Urinary bladder (tissue), 4 donors: ENCODE measurements at places on chromosomes 7 and 10. TPM values are rescaled to one million over a fixed set of nuclear protein-coding genes. Genes with fewer than 3 reads are reported as not detected.

DYNC1I1 gene
- 2.2 TPM for total RNA-seq

PVRIG gene
- total RNA-seq = 0.21 TPM

ACTR3C gene
- total RNA-seq = 6.5 TPM

CEP55 gene
- 23.6 TPM for total RNA-seq

CUZD1 gene
- 0.63 TPM for total RNA-seq

DRGX gene
- 0.26 TPM for total RNA-seq

OPALIN gene
- not detected for total RNA-seq

WASHC2C gene
- total RNA-seq = 41.7 TPM

PLCE1 gene
- 38.1 TPM for total RNA-seq

RET gene
- 2.7 TPM for total RNA-seq

STK32C gene
- 4.8 TPM for total RNA-seq

RSPH10B2 gene
- total RNA-seq = 0.53 TPM

DMBT1 gene
- total RNA-seq = 0.48 TPM

STK31 gene
- total RNA-seq = 0.90 TPM

CLCN1 gene
- 0.16 TPM for total RNA-seq

LBX1 gene
- total RNA-seq = not detected

C10orf62 gene
- not detected for total RNA-seq

NUTM2A gene
- 0.69 TPM for total RNA-seq

CTAGE6 gene
- total RNA-seq = 3.4 TPM

CHPF2 gene
- 25.2 TPM for total RNA-seq

UROS gene
- total RNA-seq = 45.6 TPM

ENKUR gene
- total RNA-seq = 0.95 TPM

HACD1 gene
- total RNA-seq = 37.7 TPM

ADRB1 gene
- 1.7 TPM for total RNA-seq

MRC1 gene
- 41.2 TPM for total RNA-seq

STEAP2 gene
- 31.4 TPM for total RNA-seq

ZPBP gene
- total RNA-seq = 0.21 TPM

ABCB1 gene
- total RNA-seq = 2.4 TPM

TLX1 gene
- not detected for total RNA-seq

ZMIZ2 gene
- total RNA-seq = 13.3 TPM

MCM10 gene
- 4.5 TPM for total RNA-seq

GIMAP6 gene
- 29.5 TPM for total RNA-seq

MCU gene
- 65.7 TPM for total RNA-seq

NKX2-3 gene
- total RNA-seq = 0.11 TPM

COA1 gene
- 75.0 TPM for total RNA-seq

RPA3 gene
- total RNA-seq = 21.6 TPM

GPRIN2 gene
- total RNA-seq = 1.2 TPM

HOXA5 gene
- total RNA-seq = 12.5 TPM

PNLIPRP3 gene
- not detected for total RNA-seq

MARVELD1 gene
- 34.0 TPM for total RNA-seq

NEUROG3 gene
- not detected for total RNA-seq

PHYH gene
- 20.8 TPM for total RNA-seq

C7orf57 gene
- total RNA-seq = 0.21 TPM

LAMB4 gene
- 0.90 TPM for total RNA-seq

CRYGN gene
- 0.16 TPM for total RNA-seq

TBC1D12 gene
- 52.9 TPM for total RNA-seq

GJC3 gene
- total RNA-seq = not detected

ITGB8 gene
- total RNA-seq = 106 TPM

VPS50 gene
- 105 TPM for total RNA-seq

NME8 gene
- not detected for total RNA-seq

AKR1C8 gene
- not detected for total RNA-seq

AEBP1 gene
- total RNA-seq = 57.2 TPM
